ENCODE measurements at places on chromosomes 11 and 22.

GRCh38 chr11:8913961-8914660 lies 3.1 kb downstream of the AKIP1 start:
- DNase-seq = no peak

DNA sequence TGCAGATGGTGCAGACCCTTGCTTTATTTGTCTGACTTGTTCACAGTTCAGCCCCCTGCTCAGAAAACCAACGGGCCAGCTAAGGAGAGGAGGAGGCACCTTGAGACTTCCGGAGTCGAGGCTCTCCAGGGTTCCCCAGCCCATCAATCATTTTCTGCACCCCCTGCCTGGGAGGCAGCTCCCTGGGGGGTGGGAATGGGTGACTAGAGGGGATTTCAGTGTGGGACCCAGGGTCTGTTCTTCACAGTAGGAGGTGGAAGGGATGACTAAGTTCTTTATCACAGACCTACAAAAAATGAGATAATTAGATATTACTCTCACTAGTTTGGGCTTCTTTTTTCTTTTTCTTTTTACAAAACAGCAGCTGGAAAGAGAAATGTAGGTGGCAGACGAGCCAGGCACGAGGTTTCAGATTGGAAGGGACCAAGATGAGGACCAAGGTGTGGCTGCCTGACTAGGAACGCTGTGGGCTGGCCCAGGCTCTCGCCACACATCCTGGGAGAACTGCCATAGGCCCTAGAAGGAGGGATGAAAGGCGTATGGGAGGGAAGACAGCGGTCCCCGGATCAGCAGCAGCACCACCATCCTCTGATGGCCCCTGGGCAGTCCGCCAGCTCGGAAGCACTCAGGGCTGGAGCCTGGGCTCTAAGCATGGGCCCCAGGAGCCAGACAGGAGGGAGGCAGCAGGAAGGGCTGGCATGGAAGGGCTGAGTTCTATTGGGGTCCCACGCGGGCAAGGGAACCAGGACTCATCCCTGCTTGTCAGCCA lies 14.2 kb downstream of the TXN2 start:
- no peak for DNase-seq

DNA sequence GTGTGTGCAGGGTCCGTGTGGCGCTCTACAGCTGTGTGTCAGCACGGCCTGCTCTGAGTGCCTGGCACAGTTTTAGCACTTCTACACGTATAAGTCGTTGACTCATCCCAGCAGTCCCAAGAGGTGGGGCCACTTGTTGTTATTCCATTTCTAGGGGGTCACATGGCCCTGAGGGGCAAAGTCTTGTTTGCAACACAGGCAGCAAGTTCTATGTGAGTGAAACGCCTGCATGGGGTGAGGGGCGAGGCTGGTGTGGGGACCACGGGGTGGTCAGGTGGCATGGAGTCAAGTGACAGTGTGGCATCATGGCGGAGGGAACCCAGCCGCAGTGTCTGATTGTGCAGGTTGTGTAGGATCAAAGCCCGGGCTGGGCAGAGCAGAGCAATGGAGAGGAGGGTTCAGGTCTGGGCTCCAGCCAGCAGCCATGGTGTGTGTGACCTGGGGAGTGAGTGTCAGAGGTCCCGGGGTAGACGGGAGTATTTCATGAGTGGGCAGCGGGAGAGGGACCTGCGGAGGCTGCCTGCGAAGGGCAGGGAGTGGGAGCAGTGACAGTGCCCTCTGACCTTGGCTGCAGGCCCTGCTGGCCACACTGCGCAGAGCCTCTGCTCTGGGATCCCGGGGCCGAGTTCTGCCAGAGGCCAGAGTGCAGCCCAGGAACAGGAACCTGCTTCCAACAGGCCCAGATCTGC lies 27.9 kb downstream of the SHANK3 start:
- no peak for DNase-seq

DNA sequence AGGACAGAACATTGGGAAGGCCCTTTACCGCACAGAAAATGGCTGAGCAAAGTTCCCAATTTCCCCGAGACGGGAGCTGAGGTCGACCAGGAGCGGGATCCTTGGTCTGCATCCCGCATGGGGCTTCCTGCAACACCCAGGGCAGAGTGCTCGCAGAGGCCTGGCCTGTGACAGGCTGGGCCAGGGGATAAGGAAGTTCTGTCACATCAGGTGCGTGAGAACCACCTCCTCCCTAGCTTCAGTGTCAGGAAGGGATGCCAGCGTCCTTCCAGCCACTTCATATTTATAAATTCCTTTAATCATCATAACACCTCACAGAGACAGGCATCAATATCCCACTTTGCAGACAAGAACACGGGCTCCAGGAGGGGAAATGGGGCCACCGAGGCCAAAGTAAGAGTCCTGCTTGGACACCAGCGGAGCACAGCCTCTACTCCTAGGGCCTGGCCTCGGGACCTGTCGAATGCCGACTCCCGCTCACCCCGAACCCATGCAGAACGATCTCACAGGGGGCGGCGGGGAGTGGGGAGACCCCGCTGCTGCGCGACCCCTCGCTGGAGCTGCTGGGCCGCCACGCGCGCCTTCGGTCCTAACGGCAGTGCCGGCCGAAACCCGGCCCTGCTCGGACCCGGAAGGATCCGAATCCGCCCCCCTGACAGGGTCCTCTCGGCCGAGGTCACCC lies 532 bp downstream of the BET1L start:
- no peak for DNase-seq

GRCh38 chr11:69664103-69664775 lies 10.9 kb downstream of the LTO1 start:
- no peak for DNase-seq

GRCh38 chr11:101974255-101974654 lies 57.9 kb upstream of the ANGPTL5 start:
- no peak for DNase-seq

GRCh38 chr22:23888615-23889401 lies 5.4 kb upstream of the MIF start:
- DNase-seq = no peak

DNA sequence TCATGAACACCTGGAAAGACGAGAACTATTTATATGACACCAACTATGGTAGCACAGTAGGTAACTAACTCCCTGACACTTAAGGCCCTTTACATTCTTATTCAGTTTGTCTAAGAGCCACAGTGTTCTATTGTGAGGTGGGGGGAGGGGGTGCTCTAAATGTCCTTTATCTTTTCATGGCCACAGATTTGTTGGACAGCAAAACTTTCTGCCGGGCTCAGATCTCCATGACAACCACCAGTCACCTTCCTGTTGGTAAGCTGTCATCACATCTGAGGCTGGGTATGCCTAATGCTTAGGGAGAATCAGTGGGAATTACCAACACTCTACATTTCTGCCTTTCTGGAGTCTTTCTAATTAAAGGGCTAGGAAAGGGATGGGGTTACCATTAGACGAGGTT lies 30.7 kb downstream of the EHF start:
- no peak for DNase-seq

- DNase-seq = no peak
Measured at GRCh38 chr11:130397780-130398179, 30.6 kb downstream of the ADAMTS8 start.

GRCh38 chr11:116053548-116053919 lies 549.3 kb upstream of the CADM1 start:
- no peak for DNase-seq

GRCh38 chr11:2527621-2528291 lies 82.9 kb downstream of the KCNQ1 start:
- no peak for DNase-seq

DNA sequence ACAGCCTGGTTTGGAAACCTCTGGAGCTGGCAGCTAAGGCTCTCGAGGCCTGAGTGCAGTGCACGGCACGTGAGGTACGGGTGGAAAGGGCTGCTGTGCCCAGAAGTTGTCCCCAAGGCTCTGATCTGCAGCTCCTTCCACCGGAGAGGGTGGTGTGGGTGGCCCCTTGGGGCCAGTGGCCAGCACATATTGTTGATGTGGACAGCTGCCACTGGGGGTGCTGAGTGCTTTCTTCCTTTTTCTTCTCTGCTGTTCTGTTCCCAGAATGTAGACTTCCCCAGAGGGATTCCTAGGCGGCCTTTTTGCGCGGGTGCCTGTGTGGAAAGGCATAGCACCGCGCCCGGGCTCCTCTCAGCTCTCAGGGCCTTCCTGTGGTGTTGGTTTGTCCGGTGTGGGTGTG lies 1476.5 kb downstream of the TBC1D22A start:
- no peak for DNase-seq

DNA sequence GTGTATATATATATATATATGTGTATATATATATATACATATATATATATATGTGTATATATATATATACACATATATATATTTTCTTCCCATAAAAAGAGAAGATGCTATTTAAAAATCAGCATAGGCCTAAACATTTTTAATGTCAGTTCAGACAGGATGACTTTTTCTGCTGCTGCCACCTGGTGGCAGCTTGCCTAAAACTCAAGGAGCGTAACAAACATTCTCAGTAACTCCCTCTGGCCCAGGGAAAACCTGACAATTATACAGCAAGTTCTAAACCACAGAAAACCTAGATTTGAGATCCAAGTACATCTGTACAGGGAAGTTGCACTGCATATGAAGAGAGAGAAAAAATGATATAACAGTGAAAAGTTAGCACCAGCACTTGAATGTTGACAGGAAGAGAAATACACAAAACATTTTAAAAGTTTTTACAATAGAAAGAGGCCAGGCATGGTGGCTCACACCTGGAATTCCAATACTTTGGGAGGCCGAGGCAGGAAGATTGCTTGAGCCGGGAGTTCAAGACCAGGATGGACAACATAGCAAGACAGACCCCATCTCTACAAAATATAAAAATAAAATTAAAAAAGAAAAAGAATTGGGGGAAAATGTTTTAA lies 16.6 kb downstream of the OR8A1 start:
- no peak for DNase-seq

- DNase-seq = no peak
Measured at GRCh38 chr11:119361941-119362725, 15.6 kb upstream of the MFRP start.

- DNase-seq = no peak
Measured at GRCh38 chr11:66316849-66317251, at the start of gene CD248. TSS of gene CD248 (minus strand) at chr11:66317044. CDS start at chr11:66317027, 17 bp downstream.

DNA sequence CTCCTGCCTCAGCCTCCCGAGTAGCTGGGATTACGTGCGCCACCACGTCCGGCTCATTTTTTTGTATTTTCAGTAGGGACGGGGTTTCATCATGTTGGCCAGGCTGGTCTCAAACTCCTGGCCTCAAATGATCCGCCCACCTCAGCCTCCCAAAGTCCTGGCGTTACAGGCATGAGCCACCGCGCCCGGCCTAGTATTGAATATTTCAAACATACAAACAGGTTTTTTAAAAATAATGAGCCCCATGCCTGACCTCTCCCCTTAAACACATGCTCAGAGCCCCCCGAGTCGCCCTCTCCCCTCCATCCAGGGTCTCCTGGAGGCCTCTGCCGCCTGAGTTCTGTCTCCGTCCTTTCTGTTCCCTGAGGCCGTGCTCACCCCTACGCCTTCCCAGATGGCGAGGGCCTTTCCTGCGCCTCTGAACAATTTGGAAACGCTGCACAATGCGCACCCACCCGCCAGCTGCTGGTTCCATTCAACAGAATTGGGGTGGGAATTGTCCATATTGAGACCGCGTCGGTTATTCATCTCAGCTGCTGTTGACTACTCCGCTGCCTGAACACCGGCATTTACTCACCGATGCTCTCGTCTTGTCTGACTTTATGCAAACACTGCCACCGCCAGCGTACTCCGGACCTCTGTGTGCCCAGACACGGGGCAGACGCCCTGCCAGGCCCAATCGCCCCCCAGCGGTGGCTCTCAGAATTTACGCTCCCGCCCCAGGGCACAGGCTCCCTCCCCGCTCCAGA lies 13.6 kb upstream of the RNH1 start:
- DNase-seq = no peak

GRCh38 chr11:36501236-36501635 lies 8.8 kb downstream of the TRAF6 start:
- no peak for DNase-seq

DNA sequence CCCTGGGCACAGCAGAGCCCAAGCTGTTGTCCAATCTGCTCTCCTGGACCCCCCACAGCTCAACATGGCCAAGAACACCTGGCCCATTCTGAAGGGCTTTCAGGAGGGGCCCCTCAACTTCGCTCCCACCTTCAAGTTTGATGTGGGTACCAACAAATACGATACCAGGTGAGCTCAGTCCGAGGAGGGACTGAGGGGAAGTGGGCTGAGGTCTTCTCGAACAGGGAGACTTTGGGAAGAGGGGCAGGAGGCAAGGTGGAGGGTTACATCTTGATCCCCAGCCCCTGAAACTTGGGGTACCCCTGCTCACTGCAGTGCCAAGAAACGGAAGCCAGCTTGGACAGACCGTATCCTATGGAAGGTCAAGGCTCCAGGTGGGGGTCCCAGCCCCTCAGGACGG lies 5.4 kb downstream of the INPP5J start:
- no peak for DNase-seq

DNA sequence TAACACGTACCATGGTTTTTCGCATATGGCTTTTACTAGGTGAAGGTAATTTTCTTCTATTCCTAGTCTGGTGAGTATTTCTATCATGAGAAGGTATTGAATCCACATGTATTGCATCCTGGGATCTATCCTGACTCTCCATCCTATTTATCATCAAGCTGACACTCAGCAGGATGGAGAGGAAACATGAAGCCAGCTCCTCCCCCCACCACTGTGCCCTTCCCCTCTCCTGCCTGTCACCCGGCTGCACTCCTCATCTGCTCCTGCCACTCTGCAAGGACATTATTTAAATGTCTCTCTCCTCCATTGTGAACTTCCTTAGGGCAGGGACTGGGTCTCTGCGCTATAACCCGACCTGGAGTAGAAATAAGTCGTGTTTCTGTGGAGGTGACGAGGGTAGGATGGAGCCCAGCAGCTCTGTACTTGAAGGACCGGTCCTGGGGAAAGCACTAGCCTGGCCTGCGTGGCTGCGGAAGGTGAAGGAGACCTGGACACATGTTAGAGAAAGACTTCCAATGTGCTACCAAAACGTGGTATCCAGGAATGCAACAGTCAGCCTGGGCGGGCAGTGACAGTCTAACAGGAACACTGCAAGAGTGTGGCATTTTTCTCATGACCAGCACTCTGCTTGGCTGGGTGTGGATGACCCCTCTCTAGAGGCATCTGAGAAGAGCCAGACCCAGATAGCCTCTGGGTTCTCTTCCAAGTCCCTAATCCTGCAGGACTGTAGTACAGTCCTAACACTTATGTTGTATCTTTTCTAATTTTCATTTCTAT lies 111.2 kb downstream of the MICAL3 start:
- DNase-seq = no peak
